CD4-positive, alpha-beta T cell treated with Interleukin-6 at 100 ng/mL for 8 hours (primary cell): ENCODE measurements at places on chromosomes 5 and 9.

- DNase-seq: no peak
These were observed 2.3 kb downstream of the HAND1 start for GRCh38 chr5:154475591-154476353.

- DNase-seq: no peak
These were observed 230.3 kb upstream of the MVB12B start for GRCh38 chr9:126096340-126096739.

DNA sequence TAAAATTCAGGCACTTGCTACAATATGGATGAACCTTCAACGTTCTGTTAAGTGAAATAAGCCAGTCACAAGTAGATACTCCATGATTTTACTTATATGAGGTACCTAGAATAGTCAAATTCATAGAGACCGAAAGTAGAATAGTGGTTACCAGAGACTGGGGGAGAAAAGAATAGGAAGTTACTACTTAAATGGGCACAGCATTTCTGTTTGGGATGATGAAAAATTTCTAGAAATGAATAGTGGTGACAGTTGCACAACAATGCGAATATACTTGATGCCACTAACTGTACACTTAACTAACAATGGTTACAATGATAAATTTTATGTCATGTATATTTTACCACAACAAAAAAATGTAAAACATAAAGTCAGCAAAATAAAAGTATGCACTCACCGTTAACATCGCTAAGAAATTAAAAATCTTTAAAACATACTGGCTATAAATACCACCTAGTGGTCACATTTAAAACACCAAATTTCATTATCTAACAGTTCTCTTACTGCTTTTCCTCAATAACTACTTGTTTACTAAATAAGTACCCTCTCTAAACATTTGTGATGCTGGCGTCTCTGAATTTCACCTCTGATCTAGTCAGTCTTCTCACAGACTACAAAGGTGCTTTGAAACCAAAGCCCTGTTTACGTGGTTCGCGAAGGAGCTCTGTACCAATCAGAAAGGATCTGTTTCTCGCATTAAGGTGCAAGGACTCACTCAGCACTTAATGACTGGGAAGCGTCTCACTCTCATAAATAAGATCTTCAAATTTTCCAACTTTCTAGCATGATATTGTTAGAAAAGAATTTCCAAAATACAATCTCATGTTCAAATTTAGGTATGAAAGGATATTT is 22.7 kb downstream of the KIF3A start:
- no peak for DNase-seq

DNA sequence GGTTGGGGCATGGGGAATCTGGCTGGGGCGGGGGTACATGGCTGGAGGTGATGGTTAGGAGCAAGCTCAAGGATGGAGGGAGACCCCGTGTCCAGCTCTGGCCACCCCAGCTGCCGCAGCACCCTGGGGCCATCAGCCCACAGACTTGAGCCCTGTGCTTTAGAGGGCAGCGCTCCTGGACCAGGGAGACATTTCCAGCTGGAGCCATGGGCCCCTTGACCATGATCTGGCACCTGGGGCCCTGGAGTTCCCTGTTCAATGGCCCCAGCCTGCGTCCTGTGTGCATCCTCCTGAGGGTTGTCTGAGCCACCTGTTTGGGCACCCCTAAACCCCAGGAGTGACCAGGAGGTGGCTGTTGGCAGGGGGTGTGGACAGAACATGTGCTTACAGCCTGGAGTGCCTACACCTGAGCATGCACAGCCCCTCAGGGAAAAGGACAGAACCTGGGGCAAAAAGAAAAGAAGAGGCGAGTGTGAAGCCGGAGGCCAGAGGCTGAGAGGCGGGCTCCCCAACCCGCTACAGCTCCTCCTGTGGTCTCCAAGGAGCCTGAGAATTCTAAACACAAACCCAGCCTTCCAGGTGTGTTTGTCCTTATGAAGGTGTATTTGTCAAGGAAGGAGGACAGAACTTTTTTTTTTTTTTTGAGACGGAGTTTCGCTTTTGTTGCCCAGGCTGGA is 126.7 kb downstream of the C9orf50 start:
- no peak for DNase-seq

DNA sequence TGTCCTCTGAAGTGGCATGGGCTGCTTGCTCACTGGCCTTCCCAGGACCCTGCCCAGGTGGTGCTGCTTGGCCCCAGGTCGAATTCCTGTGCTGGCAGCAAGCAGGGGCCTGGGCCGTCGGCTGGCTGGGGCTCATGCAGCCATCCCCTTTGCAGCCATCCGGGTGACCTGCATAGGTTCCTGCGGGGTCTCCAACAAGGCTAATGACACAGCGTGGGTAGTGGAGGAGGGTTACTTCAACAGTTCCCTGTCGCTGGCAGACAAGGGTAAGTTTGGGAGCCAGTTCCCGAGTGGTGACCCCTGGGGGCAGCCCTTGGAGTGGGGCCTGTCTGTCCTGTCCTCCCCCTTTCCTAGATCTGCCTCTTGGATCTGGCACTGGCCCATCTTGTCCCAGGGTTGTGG is 6.1 kb upstream of the EHMT1 start:
- no peak for DNase-seq

DNA sequence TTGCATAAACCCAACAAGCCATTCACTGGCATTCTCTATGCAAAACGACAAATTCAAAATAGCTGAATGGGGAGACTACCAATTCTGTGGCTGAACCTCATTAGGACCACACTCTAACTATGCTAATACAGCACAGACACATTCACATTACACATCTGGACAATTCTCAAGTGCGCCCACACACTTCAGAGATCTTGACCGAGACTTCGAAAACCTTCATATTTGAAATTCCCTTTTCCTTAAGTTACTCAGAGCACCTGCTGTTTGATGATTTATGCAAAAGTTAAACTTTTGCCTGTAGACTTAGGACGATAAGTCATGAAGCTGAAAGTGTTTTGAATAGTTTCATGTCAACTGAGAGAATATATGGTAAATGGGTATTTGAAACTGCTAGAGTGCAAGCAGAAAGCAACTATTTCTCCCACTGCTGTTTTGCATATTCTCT is 111.9 kb downstream of the FBN2 start:
- no peak for DNase-seq
